NCI-H2107 (cell line): ENCODE measurements at places on chromosomes 3 and 15.

DNA sequence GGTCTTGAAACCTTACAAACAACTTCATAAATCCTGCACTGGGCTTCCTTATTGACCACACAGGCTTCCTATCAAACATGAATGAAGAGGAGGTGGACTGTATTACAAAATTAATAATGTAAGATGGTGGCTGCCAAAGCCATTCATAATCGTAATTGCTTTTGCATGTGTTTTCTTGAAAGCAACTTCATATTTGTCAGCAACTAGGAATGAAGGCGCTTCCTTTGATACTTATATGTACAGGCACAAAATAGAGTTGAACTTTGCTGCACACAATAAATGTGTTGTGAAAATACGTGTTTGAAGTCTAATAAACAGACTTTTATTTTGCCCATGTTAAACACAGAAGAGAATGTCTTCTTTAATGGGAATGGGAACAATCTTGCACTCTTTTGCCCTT, 72.1 kb upstream of the OXTR start:
- DNase-seq = no peak

GRCh38 chr3:171480526-171480925, 20.3 kb upstream of the TNIK start:
- no peak for DNase-seq

GRCh38 chr3:71005702-71006321, 577.7 kb downstream of the FOXP1 start:
- DNase-seq = no peak

DNA sequence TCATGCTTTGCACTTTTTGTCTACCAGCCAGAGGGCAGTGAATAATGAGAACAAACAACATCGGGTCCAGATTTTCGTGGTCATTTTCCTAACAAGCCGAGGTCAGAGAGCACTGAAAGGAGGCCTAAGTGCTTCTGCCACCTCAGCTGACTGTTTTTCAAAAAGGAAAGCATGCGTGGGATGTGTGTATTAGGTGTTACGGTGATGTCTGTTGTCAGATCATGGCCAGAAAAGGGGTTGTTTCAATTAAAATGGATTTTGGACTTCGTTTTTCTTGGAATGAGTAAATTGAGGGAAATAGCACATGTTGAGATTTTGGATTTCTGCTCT, 99.5 kb downstream of the APBA2 start:
- no peak for DNase-seq

DNA sequence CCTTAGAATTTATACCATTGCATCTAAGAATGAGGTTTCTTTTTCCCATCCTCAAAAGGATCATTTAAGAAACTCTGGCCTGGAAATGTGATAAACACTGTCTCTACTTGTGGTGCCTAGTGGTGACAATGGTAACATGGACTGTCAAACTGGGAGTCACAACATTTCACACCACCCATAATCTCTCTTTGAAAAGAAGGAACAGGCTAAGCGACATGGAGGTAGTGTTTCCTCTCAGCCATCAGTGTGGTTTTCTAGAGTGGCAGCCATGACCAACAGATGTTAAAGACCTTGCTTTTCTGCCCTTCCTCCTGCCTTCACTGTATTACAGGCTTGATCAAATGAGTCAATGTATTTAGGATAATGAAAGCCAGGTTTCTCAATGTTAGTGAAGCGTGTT, 283.1 kb upstream of the STAC start:
- DNase-seq = no peak

GRCh38 chr15:68691705-68692104, 112.9 kb downstream of the CORO2B start:
- peak; percentile 55 for DNase-seq
